Stomach (tissue), 19 donors: ENCODE measurements at places on chromosomes 4 and X. TPM values are rescaled to one million over a fixed set of nuclear protein-coding genes. Genes with fewer than 3 reads are reported as not detected.

RAI2 gene
- total RNA-seq = 2.2 TPM

DNA sequence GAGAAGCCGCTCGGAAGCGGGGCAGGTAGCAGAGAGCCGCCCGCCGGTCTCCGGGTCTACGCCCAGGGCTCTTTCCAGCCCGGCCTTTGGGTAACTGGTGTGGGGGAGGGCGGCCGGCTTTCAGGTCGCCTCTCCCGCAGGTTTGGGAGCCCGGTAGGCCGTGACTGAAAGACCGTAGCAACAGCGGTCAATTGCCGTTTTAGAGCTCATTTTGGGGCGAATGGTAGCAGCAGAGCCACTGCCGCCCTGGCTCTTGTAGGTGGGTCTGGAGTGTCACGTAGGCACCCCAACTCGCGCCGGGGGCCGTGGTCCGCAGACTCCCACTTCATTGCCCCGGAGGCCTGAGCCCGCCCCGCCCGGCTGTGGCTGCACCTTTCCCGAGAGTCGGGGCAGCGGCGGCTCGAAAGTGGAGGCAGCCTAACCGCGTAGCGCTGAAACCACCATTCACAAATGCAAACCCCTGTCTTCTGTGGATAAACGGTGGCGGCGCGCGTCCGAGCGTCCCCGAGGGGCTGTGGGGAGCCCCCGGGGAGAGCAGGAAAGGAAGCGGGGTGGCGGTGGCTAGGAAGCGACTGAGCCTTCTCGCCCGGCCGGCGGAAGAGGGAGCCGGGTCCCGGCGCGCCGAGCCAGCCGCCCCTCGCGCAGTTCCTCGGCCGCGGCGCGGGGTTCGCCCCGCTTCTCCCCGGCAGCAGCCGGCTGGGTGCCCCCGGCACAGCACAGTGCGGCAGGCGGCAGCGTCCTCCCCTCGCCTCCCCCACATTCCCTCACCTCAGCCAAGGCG, 2185.1 kb upstream of the TENM3 start:
- peaks cover 16% of the 10 kb centered on the region for H3K4me1 ChIP-seq
- no peak overlapping the region for H3K27ac ChIP-seq
- H3K27me3 ChIP-seq = no peaks in the 10 kb centered on the region
- peak; percentile 52 for DNase-seq

- no peaks in the 10 kb centered on the region for H3K36me3 ChIP-seq
- no peaks in the 10 kb centered on the region for H3K27me3 ChIP-seq
- peaks cover 13% of the 10 kb centered on the region for H3K4me1 ChIP-seq
- H3K27ac ChIP-seq = peak overlapping the region; percentile 5
- no peak overlapping the region for H3K4me3 ChIP-seq
- peak; percentile 9 for DNase-seq
Measured at GRCh38 chrX:15750611-15751154, 12.6 kb downstream of the CA5B start.

GRCh38 chrX:367866-368265, 18.8 kb downstream of the PPP2R3B start:
- peaks cover 7% of the 10 kb centered on the region for H3K27me3 ChIP-seq
- no peak for DNase-seq
- H3K36me3 ChIP-seq = no peaks in the 10 kb centered on the region
- H3K4me3 ChIP-seq = no peak overlapping the region
